ENCODE measurements at places on chromosomes 3 and 15.

GRCh38 chr15:26197719-26198118 is 334.6 kb upstream of the ATP10A start:
- DNase-seq = no peak

- DNase-seq = no peak
Observed at GRCh38 chr3:151726016-151726415, 7.7 kb upstream of the AADACL2 start.

- no peak for DNase-seq
Observed at GRCh38 chr15:69983696-69984265, 113.9 kb downstream of the TLE3 start.

DNA sequence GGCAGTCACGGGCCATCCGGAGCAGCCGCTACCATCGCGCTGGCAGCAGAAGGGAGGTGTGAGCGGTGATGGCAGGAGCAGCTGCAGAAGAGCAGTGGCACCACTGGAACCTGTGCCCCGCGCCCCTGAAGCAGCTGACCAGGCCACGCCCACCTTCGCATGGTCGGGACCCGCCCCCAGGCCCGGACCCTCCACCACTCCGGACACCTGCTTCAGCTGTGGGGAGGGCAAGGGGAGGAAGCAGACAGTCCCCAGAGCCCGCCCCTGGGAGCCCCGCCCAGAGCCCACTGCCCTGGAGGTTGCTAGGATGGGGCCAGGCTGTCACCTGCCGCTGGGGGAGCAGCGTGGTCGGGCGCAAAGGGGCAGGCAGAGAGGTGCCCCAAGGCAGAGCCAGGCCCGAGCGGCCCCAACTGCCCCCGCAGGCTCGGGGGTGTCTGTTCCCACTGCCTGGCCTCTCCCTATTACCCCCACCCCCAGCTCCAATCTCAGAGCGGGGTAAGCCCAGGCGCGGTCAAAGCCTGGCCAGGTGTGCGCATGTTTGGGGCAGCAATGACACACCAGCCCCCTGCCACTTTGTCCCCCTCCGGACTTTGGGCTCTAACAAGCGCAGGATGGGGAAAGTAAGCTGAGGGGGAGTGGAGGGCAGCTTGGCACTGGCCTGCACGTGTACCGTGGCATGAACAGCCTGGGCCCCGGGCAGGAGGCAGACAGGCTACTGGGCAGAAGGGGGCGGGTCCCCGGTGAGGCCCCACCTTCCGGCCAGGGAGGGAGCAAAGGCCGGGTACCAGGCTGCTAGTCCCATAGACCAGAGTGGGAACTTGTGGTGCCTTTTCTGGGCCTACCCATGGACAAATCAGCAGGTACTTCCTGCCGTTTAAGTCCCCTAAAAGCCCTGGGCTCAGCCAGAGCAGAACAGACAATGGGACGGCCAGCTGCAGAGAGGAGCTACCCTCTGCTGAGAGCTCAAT is 8.7 kb downstream of the SPCS1 start:
- no peak for DNase-seq
